ENCODE measurements at places on chromosomes 3 and 15. TPM values are rescaled to one million over a fixed set of nuclear protein-coding genes. Genes with fewer than 3 reads are reported as not detected.

- no peak for DNase-seq
Observed at GRCh38 chr3:173733029-173733652, 335.6 kb downstream of the NLGN1 start.

- DNase-seq = no peak
Observed at GRCh38 chr15:30044377-30044776, 38.4 kb upstream of the GOLGA8J start.

GRCh38 chr15:93428150-93428549, 339.1 kb upstream of the RGMA start:
- DNase-seq = no peak

- DNase-seq = no peak
Observed at GRCh38 chr3:53739966-53740365, 106.3 kb downstream of the CHDH start.

- DNase-seq = no peak
Observed at GRCh38 chr15:62494197-62494596, 329.1 kb upstream of the C2CD4B start.

DNA sequence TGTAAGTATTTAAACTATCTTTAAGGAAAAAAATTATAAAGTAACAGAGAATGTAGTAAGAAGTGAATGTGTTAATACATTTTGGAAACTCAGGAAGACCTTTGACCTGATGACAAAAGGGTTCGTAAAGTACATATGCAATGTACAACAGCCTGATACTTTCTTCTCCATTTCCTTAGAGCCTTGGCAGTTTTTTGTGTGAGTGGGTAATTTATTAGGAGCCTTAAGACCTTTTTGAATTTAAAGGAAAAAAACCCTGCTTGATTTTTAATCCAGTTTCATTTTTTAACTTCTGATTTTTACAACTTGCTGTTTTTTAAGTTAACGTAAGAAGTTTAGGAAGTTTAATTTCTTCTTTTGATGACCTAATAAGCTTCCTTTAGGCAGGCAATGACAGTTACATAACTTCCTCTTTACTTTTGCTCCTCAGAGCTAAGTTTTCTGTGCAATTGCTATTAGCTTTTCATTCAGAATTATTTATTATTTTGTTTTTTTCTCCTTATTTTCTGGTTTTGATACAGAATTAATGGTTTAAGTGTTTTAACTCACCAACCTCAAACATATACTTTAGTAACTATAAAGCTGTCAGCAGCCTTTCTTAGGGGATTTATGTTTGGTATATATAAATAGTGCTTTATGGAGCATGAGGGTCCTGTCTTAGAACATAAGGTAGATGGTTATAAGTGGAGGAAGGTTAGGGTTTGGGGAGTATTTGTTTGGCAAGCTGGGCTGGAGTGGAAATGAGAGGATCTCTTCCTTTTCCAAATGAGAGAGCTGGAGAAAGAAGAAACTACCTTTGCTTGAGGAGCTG, 35.2 kb downstream of the ARMC8 start:
- no peak for DNase-seq

DNA sequence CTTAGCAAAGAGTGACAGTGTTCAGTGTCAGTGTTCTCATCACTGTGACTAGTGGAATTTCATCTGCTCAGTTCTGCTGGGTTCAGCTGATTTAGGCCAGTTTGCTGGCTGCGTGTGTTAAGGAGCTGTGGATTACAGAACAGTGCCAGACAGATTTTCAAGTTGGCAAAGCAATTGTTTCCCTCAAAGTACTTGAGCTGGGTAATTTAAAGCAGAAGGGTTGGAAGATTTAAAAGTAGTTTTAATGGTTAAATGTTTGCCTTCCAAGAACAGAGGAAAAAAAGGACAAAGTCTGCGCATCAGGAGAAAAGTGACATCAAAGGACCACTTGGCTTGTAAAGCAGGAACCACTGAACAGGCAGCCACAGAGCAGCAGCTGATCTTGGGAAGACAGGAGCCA, 8.7 kb downstream of the ESYT3 start:
- DNase-seq = no peak

DNA sequence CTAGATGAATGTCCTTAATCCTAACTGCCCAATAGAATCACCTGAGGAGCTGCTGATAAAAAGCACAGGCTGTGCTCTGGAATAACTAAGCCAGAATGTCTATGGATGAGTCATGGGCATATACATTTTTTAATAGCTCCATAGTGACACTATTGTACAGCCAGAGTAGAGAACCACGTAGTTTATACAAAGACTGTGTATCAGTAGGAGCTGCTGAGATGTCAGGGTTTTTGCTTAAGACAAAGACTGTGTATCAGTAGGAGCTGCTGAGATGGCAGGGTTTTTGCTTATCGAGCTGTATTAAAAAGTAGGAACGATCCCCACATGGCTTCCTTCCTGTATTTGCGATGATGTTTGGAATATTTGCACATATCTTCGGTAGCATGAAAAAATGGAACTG, 137.4 kb downstream of the SV2B start:
- DNase-seq = no peak

- DNase-seq = no peak
Observed at GRCh38 chr3:115912372-115912771, 289.1 kb downstream of the GAP43 start.

DNA sequence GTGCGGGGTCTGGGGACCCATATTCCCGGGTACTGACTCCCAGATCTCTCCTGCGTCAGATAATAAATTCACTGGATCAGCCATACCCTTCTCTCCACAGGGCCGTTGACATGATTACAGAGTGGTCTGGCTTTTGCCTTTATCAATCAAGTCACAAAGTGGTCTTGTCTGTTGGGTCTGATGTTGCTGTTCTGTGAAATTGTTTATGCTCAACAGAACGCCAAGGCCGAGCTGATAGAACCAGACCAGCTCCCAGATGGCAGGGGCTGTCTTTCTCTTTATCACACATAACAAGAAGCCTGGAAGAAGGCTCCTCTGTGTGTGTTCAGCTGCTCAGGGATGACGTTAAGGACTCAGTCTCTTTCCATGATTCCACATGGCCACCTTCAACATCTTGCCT, 751 bp upstream of the DCLK3 start:
- no peak for DNase-seq

DNA sequence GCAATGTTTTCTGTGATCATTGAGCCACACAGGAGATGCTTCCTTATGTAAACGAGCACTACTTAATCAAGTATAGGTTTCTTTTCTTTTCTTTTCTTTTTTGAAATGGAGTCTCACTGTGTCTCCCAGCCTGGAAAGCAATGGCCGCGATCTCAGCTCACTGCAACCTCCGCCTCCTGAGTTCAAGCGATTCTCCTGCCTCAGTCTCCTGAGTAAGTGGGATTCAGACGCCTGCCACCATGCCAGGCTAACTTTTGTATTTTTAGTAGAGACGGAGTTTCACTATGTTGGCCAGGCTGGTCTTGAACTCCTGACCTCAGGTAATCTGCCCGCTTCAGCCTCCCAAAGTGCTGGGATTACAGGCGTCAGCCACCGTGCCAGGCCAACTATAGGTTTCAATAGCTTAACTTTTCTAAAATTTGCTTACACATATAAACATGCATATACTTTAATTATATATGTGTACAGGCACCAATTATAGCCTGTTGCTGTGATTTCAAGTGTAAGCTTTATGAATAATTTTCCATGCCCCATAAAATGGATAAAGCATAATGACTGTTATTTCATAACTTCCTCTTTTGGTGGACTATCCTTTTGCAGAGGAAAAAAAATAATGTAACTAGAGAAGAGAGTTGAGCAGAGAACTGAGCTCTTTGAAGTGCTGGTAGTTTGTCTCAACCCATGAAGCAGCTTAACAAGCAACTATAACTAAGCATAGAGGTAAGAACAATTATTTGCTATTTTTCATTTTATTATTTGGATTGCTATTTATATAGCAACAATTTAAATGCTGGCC, 24.8 kb upstream of the MBNL1 start:
- DNase-seq = no peak

DNA sequence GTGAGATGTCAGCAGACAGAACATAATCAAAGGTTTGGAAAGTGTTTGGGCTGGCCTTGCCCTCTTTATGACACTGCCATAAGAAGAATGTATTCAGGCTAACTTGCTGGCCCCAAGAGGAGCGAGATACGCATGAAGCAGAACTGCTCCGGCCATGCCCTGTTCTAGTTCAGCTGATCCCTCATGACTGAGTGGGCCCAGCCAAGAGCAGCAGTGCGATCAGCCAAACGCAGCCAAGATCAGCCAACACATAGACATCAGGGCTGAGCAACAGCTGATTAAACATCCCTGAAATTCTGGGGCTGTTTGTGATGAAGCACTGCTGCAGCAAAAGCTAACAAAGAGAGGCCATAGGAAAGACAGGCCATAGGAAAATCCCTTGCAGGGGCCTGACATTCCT, 24.1 kb downstream of the POMGNT2 start:
- no peak for DNase-seq

- DNase-seq = no peak
Observed at GRCh38 chr3:13030684-13031083, 42.5 kb downstream of the IQSEC1 start.

The LAMB2 gene
- 470 TPM for total RNA-seq

The CLPX gene
- 48.4 TPM for total RNA-seq

The GPD1L gene
- total RNA-seq = 19.1 TPM

The GADL1 gene
- not detected for total RNA-seq

The THRB gene
- 0.33 TPM for total RNA-seq

The IQCH gene
- 1.4 TPM for total RNA-seq

The SLC28A1 gene
- not detected for total RNA-seq

The CPN2 gene
- not detected for total RNA-seq

The DNAH12 gene
- total RNA-seq = 0.04 TPM

The PLCH1 gene
- 0.04 TPM for total RNA-seq

The INSYN1 gene
- total RNA-seq = 0.26 TPM

The CPLX3 gene
- total RNA-seq = not detected

Measured in pulmonary artery endothelial cell (primary cell).